Liver (tissue), 10 donors: ENCODE measurements at places on chromosomes 1 and 21. TPM values are rescaled to one million over a fixed set of nuclear protein-coding genes. Genes with fewer than 3 reads are reported as not detected.

DNA sequence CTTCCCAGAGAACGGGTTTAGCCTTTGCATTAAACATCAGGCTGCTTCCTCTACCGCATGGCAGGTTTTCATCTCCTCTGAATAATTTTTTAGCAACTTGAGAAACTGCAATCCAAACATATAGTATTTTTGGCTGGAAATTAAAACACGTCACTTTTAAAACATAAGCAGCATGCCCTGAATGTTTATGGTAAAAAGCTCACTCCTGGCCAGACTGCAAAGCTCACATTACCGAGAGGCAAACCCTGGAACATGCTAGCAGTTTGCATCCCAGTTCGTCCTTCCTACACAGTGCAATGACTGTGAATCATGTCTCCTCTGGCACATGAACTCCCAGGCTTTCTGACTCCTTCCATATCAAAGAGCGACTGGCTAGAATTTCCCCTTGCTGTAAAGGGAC is 312.3 kb downstream of the RRAGC start:
- no peak for DNase-seq
- no peaks in the 10 kb centered on the region for H3K36me3 ChIP-seq
- no peaks in the 10 kb centered on the region for H3K4me1 ChIP-seq
- H3K27me3 ChIP-seq: peaks cover 5% of the 10 kb centered on the region
- no peak overlapping the region for H3K27ac ChIP-seq

Gene CD53
- 25.1 TPM for total RNA-seq

GRCh38 chr1:212315907-212316306 is 30.7 kb downstream of the PPP2R5A start:
- H3K4me1 ChIP-seq: no peaks in the 10 kb centered on the region
- H3K36me3 ChIP-seq: no peaks in the 10 kb centered on the region
- no peak overlapping the region for H3K27ac ChIP-seq
- no peaks in the 10 kb centered on the region for H3K27me3 ChIP-seq

- H3K4me3 ChIP-seq: peak within 1 kb of the TSS; percentile 52
- peaks cover 2% of the 10 kb centered on the region for H3K4me1 ChIP-seq
- no peak for DNase-seq
Measured at GRCh38 chr1:22143065-22144033, at the start of gene WNT4. WNT4 (minus strand) TSS chr1:22143097; CDS start chr1:22142922, 175 bp downstream.

- H3K36me3 ChIP-seq: no peaks in the 10 kb centered on the region
- no peak overlapping the region for H3K4me3 ChIP-seq
- DNase-seq: no peak
- peaks cover 7% of the 10 kb centered on the region for H3K4me1 ChIP-seq
- H3K27me3 ChIP-seq: no peaks in the 10 kb centered on the region
- no peak overlapping the region for H3K27ac ChIP-seq
Measured at GRCh38 chr1:179077396-179077795, 4.5 kb upstream of the TOR3A start.

Gene ARHGAP30
- total RNA-seq: 6.6 TPM

- no peaks in the 10 kb centered on the region for H3K4me1 ChIP-seq
- H3K4me3 ChIP-seq: no peak overlapping the region
- DNase-seq: no peak
- no peaks in the 10 kb centered on the region for H3K27me3 ChIP-seq
- no peaks in the 10 kb centered on the region for H3K36me3 ChIP-seq
- no peak overlapping the region for H3K27ac ChIP-seq
Measured at GRCh38 chr1:187844313-187844712, 1015.6 kb downstream of the PLA2G4A start.
